ENCODE measurements at places on chromosomes 12 and 14. TPM values are rescaled to one million over a fixed set of nuclear protein-coding genes. Genes with fewer than 3 reads are reported as not detected.

The CCDC196 gene
- not detected for total RNA-seq

The PAH gene
- total RNA-seq, result not detected

The KCNJ8 gene
- not detected for total RNA-seq

The KLC1 gene
- total RNA-seq, result 252 TPM

The KRT2 gene
- not detected for total RNA-seq

The ZBTB42 gene
- 3.2 TPM for total RNA-seq

The PPP1R36 gene
- total RNA-seq, result not detected

The EPYC gene
- total RNA-seq, result not detected

The ACRBP gene
- 0.27 TPM for total RNA-seq

The FAM181A gene
- not detected for total RNA-seq

The PMEL gene
- not detected for total RNA-seq

The LIMA1 gene
- total RNA-seq, result 98.0 TPM
